CD4-positive, alpha-beta T cell treated with Interleukin-6 for 4 hours (primary cell): ENCODE measurements at places on chromosomes 1 and 21.

- no peak for DNase-seq
Measured at GRCh38 chr1:226821719-226822085, 48.7 kb upstream of the PSEN2 start.

GRCh38 chr1:65959896-65960567, 167.3 kb downstream of the PDE4B start:
- no peak for DNase-seq

GRCh38 chr1:237931581-237931980, 40.9 kb upstream of the ZP4 start:
- DNase-seq: no peak

GRCh38 chr21:40829791-40830190, 17.2 kb downstream of the DSCAM start:
- DNase-seq: no peak

DNA sequence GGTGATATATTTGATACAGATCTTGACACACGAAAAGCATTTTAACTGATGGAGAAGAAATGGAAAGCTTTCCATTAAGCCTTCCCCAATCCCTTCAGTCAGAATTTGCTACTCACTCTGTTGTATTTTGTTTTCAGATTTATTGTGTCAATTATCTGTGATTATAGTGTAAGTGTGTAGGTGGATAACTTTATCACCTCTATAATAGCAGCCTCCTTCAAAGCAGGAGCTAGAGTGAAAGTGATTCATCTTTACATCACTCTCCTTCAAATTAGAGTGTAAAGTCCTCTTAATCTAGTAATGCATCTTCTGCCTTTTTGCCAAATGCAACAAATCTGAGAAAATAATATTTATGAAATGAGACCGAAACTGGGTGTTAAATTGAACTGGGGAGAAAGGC, 459.7 kb upstream of the ZP4 start:
- no peak for DNase-seq

GRCh38 chr1:14598007-14598497, 433 bp upstream of the KAZN start:
- DNase-seq: no peak

- DNase-seq: no peak
Measured at GRCh38 chr1:116988908-116989307, 12.7 kb upstream of the CD101 start.

DNA sequence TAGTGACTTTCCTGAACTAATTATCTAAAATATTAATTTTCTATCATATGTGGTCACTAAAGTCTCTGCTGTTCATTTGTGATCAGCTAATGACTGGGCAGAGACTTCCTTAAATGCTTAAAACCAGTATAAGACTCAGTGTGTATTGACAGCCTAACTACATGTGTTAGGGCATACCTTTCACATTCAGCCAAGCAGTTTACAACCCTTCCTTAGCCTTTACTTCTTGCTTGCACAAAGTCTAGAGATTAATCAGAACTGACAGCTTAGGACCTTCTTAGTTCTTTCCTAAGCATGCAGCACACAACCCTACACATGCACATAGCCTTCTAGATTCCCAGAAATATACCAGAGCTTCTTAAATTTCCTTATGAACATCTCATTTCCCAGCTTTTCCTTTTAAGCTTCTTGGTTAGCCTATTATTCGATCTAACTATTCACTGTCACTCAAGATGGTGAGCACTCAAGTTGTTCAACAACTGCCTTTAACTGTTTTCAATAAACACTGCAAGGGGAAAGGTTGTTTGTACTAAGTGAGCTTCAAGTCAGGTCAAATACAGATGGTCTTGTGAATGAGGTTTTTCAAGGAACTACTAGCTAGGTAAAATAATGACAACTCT, 13.4 kb downstream of the EYA3 start:
- no peak for DNase-seq

DNA sequence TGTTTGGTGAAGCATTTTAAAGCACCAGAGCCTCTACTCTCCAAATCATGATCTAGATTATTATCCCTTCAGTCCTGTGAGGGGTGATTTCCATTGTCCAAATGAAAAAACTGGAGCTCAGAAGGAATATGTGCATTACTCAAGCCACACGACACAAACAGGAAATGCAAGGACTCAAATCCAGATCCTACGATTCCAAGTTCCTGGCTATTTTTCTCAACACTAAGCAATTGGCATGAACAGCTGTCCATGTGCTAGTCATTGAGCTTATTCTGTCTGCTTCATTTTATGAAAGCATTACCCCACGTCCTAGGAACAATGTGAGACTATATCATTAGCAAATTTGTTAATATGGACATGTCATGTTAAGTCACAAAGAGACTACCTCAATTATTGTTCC, 273.1 kb upstream of the LYPLAL1 start:
- DNase-seq: no peak

GRCh38 chr1:119866451-119866850, 29.9 kb downstream of the ADAM30 start:
- DNase-seq: no peak

- DNase-seq: no peak
Measured at GRCh38 chr1:240854367-240854766, 242.4 kb upstream of the GREM2 start.

DNA sequence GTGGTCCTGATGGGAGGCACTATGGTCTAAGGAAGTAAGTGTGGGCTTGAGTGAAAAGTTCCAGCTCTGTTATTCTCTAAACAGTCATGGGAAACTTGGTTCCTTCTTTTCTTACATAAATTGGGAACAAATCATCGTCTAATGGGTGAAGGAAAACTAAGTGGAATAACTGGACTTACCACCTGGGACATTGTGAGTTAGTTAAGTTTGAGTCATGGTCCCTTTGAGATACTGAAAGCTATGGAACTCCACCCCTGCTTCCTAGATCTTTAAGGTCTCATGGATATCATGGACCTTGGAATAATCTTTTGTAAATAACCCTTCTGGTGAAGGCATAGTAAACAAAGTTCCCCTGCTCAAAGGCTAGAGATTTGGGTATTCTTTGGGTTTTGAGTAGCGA, 16.1 kb upstream of the TXLNA start:
- DNase-seq: no peak

GRCh38 chr1:85502625-85503083, 37.7 kb upstream of the DDAH1 start:
- no peak for DNase-seq
